ENCODE measurements at places on chromosomes 7 and 10.

- no peak for DNase-seq
Observed at GRCh38 chr7:18414885-18415284, 80.7 kb upstream of the HDAC9 start.

GRCh38 chr10:26755443-26755903 is 58.0 kb downstream of the PDSS1 start:
- DNase-seq, result no peak

GRCh38 chr10:116126239-116126638 is 146.8 kb downstream of the GFRA1 start:
- DNase-seq, result no peak

GRCh38 chr7:71509381-71509780 is 377.4 kb downstream of the GALNT17 start:
- no peak for DNase-seq

- DNase-seq, result no peak
Observed at GRCh38 chr10:33952692-33953360, 618.4 kb upstream of the NRP1 start.

DNA sequence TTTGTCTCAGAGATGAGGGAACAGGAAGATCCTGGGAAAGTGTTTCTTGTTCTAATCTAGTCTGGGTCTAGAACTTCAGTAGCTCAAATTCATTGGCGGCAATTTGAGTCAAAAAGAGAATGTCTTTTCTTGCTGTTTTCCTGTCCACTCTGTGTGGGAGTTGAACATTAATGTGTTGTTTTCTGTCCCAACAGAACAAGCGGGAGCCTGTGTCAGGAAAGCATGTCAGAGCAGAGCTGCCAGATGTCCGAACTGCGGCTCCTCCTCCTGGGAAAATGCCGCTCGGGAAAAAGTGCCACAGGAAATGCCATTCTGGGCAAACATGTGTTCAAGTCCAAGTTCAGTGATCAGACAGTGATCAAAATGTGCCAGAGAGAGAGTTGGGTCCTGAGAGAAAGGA is 16.0 kb downstream of the GIMAP8 start:
- DNase-seq, result no peak

- no peak for DNase-seq
Observed at GRCh38 chr10:137031-137430, 1.8 kb downstream of the ZMYND11 start.

DNA sequence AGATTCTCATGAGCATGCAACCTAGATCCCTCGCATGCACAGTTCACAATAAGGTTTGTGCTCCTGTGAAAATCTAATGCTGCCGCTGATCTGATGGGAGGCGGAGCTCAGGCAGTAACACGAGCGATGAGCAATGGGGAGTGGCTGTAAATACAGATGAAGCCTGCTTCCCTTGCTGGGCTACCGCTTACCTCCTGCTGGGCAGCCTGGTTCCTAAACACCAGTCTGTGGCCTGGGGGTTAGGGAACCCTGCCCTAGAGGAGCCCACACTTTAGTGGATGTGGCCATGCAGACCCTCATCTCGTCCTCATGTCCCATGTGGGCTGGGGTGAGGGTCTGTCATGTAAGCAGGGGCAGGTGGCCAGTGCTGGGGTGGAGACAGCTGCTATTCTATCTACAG is 417.6 kb downstream of the GLRX3 start:
- DNase-seq, result no peak

GRCh38 chr10:89416465-89416864 is 2.1 kb downstream of the IFIT5 start:
- DNase-seq, result no peak

GRCh38 chr7:80277434-80278427 is 143.1 kb downstream of the GNAI1 start:
- DNase-seq, result no peak

DNA sequence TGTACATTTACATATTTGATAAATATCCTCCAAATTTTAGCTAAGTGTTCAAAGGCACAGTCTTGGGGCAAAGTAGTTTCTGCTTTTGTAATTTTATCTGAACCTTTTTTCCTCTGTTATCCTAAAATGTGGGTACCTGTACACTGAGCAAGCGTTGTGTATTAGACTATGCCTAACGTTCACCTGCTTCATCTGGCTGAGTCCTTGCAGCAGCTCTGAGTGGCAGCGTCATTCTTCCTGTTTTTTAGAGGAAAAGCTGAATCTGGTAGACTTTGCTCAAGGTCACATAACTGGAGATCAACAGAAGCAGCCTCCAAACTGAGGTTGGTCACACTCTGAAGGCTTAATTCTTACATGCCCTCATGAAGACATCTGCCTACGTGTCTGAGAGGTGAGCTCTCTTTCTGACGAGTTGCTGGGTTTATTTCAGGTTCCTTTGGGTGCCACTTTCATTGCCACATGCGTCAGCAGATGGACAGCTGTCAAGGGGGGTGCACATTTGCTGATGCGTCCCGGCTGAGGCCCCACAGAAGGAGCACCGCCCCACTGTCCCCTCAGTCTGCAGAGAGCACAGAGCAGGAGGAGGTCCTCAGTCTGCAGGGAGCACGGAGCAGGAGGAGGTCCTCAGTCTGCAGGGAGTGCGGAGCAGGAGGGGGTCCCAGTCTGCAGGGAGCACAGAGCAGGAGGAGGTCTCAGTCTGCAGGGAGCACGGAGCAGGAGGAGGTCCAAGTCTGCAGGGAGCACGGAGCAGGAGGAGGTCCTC is 406.5 kb upstream of the SHH start:
- no peak for DNase-seq

- DNase-seq, result no peak
Observed at GRCh38 chr10:74671716-74672115, 154.7 kb upstream of the KAT6B start.

- DNase-seq, result no peak
Observed at GRCh38 chr7:14487701-14488395, 414.7 kb downstream of the DGKB start.

- DNase-seq, result no peak
Observed at GRCh38 chr10:29713450-29713849, 78.7 kb upstream of the SVIL start.

DNA sequence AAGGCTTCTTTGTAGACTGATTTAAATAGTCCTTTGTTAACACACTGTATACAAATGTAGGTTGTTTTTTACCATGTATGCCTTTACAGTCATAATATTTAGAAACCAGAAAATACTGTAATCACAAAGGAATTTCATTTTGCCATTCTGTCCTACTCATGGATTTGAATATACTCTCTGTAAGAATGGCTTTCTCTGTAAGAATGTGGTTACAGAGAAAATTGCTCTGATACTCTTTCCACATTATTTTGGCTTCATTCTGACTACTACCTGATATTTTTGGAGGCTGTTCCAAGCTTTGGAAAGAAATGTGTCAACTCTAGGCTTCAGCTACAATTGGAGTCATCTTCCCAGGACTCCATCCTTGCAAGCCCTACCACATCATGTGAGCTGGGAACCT is 23.5 kb downstream of the CH25H start:
- no peak for DNase-seq
